ENCODE measurements at places on chromosomes 11 and 22.

DNA sequence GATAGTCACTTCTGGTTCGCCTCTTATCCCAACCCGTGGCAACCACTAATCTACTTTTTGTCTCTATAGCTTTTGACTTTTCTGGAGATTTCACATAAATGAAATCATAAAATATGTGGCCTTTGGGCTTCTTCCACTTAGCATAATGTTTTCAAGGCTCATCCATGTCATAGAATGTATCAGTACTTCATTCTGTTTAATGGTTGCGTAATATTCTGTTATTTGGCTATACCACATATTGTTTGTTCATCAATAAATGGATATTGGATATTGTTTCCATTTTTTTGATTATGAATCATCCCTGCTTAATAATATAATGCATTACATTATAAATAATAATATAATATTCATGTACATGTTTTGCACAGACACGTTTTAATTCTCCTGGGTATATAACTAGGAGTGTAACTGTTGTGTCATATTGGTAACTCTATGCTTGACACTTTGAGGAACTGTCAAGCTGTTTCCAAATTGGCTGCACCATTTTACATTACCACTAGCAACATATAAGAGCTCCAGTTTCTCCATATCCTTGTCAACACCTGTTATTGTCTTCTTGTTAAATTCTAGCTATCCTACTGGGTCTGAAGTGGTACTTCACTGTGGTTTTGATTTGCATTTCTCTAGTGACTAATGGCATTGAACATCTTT is 181.5 kb downstream of the CADM1 start:
- no peak for DNase-seq

DNA sequence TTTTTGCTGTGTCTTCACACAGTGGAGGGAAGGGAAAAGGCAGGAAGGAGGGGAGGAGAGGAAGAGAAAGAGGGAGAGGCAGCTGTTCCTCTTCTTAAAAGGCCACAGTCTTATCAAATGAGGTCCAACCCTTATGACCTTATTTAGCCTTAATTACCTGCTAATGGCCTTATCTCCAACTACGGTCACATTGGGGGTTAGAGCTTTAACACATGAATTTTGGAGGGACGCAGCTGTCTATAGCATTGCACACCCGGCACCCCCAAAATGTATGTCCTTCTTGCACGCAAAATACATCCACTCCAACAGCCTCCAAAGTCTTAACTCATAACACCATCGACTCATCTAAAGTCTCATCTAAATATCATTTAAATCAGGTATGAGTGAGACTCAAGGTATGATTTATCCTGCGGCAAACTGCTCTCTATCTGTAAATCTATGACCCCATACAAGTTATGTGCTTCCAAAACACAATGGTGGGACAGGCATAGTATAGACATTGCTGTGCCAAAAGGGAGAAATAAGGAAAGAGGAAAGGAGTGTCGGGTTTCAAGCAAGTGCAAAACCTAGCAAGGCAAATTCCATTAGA is 45.0 kb upstream of the ASPHD2 start:
- no peak for DNase-seq

DNA sequence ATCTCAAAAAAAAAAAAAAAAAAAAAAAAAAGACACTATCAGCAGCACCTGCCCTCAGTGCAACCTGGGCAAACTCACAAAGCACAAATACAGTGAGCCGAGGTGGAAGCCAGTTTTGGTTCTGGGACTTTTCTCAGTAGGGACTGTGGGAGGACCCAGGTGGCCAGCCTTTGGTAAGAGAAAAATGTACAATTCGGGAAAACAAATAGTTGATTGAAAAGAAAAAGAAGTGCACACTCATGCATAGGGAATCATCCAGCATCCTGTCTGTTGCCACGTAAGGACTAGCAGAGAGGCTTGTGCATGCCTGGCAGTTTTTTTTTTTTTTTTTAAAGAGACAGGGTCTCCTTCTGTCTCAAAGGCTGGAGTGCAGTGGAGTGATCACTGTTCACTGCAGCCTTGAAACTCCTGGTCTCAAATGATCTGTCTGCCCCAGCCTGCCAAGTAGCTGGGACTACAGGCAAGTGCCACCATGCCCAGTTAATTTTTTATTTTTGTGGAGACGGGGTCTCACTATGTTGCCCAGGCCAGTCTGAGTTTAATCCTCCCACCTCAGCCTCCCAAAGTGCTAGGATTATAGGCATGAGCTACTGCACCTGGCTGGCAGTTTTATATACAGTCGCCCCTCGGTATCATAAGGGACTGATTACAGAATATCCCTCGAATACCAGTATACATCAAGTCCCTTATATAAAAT is 36.7 kb downstream of the TPST2 start:
- DNase-seq = no peak

DNA sequence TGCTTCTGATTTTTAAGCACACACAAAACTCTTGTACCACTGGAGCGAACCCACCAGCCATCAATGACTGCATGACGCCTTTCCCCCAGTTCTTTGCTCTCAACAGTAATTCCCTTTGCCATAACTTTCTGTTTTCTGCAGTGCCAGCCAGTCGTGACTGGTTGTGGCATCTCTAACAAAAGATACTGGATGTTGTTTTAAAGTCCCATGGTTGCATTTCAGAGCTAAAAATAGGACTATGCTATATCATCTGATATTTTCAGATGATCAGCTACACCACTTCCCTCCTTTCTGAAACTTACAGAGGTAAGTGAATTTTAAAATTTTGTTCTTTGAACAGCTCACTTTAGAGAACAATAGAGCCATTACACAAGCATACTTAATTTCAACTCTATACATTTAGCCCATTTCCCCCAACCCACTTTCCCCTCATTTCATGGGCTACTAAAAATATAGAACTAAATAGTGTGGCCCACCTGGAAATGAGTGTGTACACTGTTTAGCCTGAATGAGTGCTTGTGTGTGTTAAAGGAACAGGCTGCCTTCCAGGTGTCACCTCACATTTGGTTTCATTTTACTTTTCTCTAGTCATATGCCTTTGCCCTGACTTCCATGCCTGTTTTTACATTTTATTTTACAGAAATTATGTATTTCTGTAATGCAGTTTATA is 136.9 kb upstream of the ZC3H12C start:
- no peak for DNase-seq

DNA sequence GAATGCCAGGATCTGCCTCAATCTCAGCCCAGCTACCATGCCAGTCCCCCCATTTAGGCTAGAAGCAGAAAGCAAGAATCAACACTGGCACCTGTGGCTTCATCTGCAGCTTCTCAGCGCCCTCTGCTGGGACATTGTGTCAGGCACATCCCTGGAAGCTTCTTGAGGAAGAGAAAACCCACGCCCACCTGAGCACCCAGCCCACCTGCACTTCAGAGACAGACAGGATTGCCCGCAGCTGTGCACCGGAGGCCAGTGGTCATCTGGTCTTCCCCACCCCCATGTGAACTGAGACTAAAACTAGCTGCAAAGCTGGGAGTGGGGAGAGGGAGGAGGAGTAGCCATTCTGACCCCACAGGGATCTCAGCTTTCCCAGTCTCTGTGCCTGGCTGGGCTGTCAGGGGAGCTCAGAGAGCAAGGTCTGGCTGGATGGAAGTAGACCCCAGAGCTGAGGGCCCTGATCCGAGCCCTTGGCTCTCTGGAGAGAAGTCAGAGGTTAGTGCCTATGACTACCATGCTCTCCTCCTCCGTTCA is 66.8 kb downstream of the FEZ1 start:
- peak; percentile 34 for DNase-seq

DNA sequence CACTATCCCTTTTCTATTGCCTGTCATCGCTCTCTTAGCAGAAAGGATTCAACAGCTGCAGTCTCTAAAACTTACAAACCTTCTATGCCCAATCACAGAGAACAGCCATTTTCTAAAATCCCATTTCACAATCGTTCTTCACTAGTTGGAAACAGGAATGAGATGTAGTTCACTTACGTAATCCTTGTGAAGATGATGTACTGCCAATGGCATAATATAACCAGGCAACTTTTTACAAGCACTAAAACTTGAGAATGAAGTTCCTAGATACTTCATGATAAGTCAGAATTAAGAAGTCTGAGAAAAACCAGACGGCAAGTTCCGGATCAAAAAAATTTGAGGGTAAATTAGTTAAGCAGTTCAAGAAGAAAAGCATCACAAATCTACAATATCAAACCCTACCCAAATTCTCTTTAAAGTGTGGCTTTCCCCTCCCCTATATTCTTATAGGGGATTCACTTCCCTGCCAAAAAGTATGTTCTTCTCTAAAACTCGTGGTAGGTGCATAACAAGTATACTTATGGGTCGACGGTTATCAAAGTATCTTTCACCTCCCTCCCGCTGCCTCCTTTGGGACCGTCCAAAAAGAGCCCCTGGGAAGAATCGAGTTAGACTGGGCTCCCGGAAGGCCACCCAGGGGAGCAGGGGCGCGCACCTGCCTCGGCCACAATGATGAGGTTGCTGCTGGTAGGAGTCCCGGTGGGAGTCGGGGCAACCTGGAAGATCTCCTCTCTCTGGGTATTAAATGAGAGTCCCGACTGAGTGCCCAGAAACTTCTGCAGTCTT is 666 bp downstream of the MSANTD4 start:
- DNase-seq = peak; percentile 1

DNA sequence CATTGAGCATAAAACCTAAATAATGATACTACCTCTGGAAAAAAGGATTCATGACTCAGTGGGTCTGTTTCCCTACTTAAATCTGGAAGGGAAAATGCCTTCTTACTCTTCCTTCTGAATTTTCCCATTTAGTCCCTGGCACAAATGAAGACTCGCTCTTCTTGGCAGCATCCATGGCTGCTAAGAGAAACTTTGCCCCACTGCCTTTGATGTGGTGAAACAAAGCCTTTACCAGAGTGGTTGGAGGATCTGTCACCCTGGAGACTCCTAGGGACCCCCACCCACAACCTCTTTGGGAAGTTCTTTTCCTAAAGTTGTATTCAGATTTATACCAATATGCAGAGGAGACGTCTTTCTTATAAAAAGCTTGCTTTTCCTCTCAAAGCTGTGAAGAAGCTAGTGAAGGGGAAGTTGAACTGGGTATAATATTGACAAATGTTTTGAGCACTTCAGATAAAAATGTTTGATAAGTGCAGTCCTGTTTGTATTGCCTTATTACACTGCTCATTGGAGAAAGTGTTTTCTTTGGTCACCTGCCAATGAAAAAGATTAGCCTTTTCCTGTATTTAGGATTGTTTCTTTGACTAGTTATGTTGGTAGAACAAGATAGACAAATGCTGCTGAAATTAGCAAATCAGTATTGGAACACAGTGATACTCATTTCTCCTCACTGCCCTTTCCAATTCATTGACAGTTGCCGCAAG is 77.3 kb downstream of the ARFGAP2 start:
- no peak for DNase-seq

DNA sequence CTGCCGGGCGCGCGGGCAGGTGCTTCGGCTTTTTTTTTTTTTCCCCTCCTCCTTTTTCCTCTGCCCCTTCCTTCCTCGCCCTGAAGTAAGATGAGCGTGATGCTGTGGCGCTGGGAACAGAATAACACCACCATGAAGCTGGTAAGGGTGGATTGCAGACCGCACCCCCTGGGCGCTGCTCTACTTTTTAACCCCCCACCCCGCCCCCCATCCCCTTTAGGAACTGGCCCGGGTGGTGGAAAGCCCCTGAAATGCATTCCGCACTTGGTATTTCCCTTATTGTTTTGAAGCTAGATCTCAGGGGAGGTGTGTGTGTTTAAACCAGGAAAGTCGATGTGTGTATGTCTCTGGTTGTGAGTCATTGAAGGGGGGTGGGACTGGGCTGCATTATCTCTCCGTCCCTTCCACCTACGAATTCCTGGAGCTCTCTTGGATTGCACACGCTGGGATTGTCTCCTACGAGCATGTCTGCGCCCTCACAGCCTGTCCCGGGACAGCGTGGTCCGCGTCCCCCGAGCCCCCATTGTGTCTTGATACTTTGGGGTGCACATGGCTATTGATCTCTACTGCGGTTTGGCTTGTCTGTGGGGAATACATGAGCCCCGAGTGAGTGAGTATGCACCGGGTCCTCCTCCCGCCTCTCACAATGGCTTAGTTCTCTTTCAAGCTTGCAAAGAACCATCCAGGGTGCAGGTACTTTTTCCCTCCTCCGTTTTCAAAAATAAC is 64.9 kb downstream of the NAV2 start:
- no peak for DNase-seq

Measured in LoVo (cell line).